ENCODE measurements at places on chromosomes 5 and 9. TPM values are rescaled to one million over a fixed set of nuclear protein-coding genes. Genes with fewer than 3 reads are reported as not detected.
A peak's percentile ranks its signal among the peaks of the same experiment; 100 is the strongest.

Gene SH3GL2
- total RNA-seq, result 6.8 TPM

Gene TPPP
- 42.8 TPM for total RNA-seq

Gene PITX1
- 112 TPM for total RNA-seq

Gene EXD3
- total RNA-seq, result 14.9 TPM

GRCh38 chr9:82991671-82992070 lies 71.3 kb downstream of the RASEF start:
- ATAC-seq, result no peak

DNA sequence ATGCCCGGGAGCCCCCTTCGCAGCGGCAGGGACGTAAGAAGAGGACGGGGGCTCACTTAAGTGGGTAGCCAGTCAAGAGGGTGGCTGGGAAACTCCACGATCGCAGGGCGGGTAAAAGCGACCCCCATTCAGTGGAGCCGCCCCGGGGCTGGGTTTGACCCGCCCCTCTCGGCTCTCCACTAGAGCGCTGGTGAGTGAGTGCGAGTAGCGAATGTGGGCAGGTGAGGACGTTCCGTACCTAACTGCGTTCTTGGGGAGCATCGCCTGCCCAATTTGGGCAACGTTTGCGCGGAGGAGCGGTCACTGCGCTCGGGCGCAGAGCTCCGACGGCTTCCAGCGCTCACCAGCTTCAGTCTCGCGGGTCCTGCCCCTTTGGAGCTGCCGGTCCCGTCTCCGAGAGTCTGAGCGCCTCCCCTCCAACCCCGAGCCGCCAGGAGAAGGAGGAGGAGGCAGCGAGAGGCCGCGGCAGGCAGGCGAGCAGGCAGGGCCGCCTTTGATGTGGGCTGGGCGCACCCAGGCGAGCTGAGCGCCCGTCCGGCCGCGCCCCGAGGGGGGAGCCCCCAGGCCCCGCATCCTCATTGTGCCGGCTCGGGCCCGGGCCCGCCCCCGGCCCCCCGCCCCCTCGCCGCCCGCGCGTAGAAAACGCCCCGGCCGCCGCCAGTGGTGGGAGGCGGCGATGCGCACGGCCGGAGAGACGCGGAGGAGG lies at the start of gene FGF18:
FGF18 (plus strand) TSS at position 666 of the 706 bp plus-strand sequence. CDS start 553 bp downstream, outside the sequence.
- ATAC-seq, result peak; percentile 40

- ATAC-seq, result no peak
Observed at GRCh38 chr5:6082685-6083084, 295.7 kb downstream of the MED10 start.

- peak; percentile 85 for ATAC-seq
Observed at GRCh38 chr9:91131433-91131839, 230.3 kb downstream of the AUH start.

DNA sequence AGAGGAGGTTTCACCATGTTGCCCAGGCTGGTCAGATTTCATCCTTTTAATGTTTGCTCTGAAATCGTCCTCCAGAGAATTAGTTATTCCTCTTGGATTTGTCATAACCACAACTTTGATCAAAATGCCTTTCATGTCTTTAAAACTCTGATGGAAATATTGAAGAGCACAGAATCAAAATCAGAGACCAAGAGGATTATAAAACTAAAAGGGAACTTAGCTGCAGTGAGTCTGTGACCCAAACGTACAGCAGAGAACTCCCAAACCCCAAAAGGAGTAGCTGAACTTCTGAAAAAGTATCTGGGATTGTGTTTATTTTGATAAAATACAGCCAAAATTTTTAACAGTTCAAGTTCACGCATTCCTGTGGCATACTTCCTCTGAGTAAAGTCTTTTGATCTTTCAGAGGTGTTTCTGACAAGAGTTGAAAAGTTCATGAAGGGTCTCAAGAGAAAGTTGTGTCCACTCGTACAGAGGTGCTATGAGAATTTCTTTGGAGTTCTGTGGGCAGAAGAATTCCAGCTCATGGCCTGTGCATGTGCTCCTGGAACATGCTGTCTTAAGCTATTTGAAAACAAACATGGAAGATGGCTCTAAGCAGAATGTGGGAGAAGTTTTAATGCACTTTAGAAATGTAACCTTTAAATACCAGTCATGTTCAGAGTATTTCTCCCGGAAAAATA lies 124.0 kb downstream of the ESM1 start:
- ATAC-seq, result no peak

- ATAC-seq, result no peak
Observed at GRCh38 chr5:116306846-116307245, 222.0 kb downstream of the COMMD10 start.

GRCh38 chr5:418162-419121 lies 24.5 kb upstream of the EXOC3 start:
- ATAC-seq, result no peak

GRCh38 chr9:89751079-89751825 lies 146.4 kb downstream of the GADD45G start:
- ATAC-seq, result no peak
